ENCODE measurements at places on chromosomes 2 and 18.
A peak's percentile ranks its signal among the peaks of the same experiment; 100 is the strongest.

GRCh38 chr2:54482715-54483114, 26.6 kb downstream of the SPTBN1 start:
- H3K27ac ChIP-seq = peak overlapping the region; percentile 18
- no peak for DNase-seq
- no peaks in the 10 kb centered on the region for H3K36me3 ChIP-seq

DNA sequence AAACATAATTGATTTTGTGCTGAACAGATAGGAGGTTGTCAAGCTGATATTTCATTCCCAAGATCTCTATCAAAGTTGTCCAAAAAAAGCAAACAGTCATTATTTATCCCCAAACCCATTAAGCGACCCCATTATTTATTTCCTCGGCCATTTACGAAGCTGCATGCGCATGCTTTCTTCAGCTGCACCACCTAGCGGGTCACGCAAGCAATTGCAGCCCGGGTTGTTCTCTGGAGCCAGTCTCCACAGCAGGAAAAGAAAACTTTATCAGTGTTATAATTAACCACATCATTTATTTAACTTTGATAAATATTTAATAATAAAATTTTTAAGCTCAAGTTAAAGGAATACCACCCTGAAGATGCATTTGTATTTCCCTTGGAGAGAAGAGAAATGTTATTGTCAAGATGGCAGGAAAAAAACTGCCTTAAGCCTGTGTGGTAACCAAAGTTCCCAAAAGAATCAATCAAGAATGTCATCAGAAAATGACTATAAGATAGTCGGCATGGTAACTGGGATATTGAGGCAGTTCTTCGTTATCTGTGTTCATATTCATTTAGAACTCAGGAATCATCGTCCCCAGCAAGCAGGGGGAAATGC, 304.7 kb downstream of the FBXO15 start:
- no peak for DNase-seq
- H3K4me1 ChIP-seq = no peaks in the 10 kb centered on the region
- no peak overlapping the region for H3K27ac ChIP-seq

DNA sequence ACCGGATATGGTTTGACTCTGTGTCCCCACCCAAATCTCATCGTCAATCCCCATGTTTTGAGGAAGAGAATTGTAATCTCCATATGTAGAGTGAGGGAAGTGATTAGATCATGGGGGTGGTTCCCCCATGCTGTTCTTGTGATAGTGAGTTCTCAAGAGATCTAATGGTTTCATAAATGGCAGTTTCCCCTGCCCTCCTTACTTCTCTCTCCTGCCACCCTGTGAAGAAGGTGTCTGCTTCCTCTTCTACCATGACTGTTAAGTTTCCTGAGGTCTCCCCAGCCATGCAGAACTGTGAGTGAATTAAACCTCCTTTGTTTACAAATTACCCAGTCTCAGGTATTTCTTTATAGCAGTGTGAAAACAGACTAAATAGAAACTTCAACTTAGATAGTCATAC, 69.5 kb downstream of the SESTD1 start:
- H3K4me3 ChIP-seq = no peak overlapping the region
- no peaks in the 10 kb centered on the region for H3K27me3 ChIP-seq
- H3K36me3 ChIP-seq = no peaks in the 10 kb centered on the region
- DNase-seq = no peak

DNA sequence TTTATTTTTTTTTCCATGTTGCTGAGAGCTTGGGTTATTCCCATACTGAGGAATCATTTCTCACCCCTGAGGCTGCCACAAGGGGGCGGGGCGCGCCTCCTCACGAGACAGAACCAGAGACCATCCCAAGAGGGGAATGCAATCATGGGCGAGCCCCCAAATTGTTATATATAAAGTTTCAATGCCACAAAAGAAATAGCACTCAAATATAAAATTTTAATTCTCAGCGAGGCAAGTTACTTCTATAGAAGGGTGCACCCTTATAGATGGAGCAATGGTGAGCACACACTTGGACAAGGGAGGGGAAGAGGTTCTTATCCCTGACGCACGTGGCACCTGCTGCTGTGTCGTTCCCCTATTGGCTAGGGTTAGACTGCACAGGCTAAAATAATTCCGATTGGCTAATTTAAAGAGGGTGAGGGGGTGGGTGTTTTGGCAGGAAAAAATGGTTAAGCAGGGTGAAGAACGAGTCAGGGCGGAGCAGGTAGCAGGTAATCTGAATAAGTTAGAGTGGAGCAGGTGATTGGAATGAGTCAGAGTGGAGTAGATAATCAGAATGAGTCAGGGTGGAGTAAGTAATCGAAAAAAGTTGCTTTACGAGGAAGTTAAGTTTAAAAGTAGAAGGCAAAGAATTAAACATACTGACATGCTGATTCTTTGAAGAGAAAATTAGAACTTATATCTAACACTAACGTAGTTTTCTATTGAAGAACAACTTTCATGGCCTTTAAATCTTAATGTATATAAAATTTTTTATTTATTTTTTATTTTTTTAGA, 177.5 kb downstream of the MTCL1 start:
- H3K27me3 ChIP-seq = no peaks in the 10 kb centered on the region
- H3K27ac ChIP-seq = peak overlapping the region; percentile 47
- no peak overlapping the region for H3K4me3 ChIP-seq
- DNase-seq = no peak
- no peaks in the 10 kb centered on the region for H3K36me3 ChIP-seq

DNA sequence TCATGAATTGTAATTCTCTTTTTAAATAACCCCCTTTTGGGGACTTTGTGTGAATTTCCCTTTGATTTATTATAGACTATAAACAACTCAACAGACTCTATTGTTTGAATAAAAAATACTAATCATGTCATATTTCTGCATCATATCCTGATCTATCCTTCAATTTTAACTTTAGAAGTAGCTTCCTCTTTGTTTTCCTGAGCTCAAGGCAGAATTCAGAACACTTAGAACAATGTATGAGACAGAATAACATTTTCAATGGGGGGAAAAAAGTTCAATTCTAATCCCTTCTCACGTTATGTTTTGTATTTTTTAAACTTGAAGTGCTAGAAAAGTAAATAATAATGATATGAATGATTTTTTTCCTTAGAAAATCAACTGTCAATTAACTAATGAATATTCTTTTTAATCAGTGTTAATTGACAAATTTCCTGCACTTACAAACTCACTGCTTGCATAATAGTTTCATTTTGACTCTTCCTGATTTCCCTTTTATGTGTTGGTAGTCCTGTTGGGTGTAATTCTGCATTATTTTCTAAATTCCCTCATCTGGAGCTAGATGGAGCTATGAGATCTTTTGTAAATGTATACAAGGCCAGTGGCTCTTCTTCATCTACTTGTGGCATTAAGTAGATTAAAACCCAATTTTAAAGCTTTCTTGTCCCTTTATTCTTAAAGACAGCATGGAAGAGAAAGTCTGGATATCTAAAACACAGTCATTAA, 326.1 kb downstream of the PARD3B start:
- no peak overlapping the region for H3K27ac ChIP-seq
- no peaks in the 10 kb centered on the region for H3K27me3 ChIP-seq
- DNase-seq = no peak
- no peaks in the 10 kb centered on the region for H3K4me1 ChIP-seq
- no peaks in the 10 kb centered on the region for H3K36me3 ChIP-seq
- no peak overlapping the region for H3K4me3 ChIP-seq

DNA sequence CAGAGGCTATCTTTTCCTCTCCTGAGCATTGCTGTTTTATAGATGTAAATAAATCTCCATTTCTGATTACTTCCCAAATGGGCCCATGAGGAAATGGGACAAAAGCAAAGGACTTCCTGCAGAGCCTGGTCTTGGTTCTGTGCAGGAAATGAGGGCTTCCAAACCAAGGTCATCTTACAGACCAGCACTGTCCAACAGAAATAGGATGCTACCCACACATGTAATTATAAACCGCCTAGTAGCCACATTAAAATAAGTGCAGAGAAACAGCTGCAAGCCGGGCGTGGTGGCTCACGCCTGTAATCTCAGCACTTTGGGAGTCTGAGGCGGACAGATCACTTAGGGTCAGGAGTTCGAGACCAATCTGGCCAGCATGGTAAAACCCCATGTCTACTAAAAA, 6.2 kb downstream of the TTL start:
- no peak for DNase-seq
- no peak overlapping the region for H3K4me3 ChIP-seq
- H3K27ac ChIP-seq = no peak overlapping the region
- no peaks in the 10 kb centered on the region for H3K27me3 ChIP-seq

DNA sequence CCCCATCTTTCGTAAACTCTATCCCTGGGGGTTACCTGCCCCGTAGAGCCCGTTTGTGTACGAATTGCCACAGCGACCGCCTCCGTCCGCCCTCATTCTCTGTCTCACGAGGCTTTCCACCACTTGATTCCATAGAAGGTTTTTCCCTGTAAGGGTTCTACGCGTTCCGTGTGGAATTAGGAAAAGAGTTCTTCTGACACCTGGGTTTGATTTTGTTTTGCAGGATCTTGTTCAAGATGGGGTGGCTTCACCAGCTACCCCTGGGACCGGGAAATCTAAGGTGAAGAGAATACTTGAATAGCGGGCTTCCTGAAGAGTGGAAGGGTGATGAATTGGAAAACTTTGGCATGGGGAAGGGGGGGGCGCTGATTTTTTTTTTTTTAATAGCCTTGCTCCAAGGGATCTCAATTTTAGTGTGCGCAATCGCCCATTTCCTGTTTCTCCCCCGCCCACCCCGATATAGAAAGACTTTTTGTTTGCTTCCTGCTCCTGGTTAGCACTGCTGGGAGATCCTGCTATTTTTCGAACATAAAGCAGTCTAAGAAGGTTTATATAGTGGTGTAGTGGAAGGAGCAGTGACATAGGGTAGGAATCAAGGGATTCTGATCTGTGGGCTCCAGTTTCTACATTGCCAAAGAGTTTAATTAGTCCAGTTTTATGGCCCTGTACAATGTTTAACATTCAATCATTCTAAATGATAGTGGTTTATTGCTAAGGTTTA, 564 bp downstream of the GCC2 start:
- peaks cover 3% of the 10 kb centered on the region for H3K4me1 ChIP-seq
- peak overlapping the region; percentile 74 for H3K4me3 ChIP-seq
- H3K36me3 ChIP-seq = peaks cover 46% of the 10 kb centered on the region
- DNase-seq = no peak
- peak overlapping the region; percentile 64 for H3K27ac ChIP-seq

DNA sequence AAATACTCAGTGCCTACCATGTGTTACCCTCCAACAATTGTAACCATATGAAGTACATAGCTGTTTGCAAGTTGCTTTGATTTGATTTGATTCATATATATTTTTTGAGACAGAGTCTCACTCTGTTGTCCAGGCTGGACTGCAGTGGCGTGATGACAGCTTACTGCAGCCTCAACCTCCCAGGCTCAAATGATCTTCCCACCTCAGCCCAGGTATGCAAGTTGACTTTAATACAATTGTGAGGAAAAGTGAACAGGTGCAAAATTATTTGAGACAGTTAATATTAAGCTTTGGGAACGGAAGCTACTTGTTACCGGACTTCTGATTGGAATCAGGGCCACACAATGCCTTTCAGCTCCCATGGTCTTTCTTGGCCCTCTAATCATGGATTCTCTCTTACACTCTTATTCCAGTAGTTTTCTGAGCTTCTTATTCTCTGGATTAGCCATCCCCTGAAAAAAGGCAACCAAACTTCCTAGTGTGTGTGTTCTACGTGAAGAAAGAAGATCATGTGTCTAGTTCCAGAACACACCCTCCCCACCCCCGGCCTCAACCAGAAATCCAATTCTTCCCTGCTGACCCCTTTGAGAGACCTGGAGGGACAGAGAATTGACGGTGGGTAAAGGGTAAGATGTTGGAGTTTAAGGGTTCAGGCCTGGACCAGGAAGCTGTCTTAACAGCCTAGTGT, 1.1 kb upstream of the RPL37A start:
- DNase-seq = no peak
- peaks cover 36% of the 10 kb centered on the region for H3K36me3 ChIP-seq
- peak overlapping the region; percentile 82 for H3K27ac ChIP-seq
- no peaks in the 10 kb centered on the region for H3K27me3 ChIP-seq
- peak overlapping the region; percentile 65 for H3K4me3 ChIP-seq
- H3K4me1 ChIP-seq = peaks cover 34% of the 10 kb centered on the region

DNA sequence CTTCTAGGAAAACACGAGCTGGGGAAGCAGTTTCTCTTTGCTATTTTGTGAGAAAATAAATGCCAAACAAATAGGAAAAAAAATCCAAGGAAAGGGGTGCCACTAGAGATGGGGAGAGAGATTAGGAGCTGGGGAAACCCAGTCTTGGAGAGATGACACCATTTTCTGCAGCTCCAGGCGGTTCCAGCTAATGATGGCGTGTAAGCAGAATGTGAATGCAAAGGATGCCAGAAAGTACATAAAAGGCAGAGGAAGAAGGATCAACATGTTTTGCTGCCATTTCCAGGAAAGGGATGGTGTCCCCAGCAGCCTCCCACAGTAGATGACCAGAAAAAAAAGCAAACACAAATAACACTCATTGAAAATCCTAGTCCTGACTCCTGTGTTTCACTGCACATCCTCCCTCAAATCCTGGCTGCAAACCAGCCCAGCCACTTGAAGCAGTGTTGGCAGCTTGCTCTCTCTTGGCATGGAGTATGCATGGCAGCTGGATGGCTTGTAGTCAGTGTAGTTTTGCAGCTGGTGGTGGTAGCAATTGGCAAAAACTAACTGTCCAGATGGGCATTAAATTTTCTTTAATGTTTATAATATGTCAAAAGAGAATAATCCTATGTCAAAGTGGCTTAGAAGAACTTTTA, 93.6 kb downstream of the FTCDNL1 start:
- DNase-seq = no peak
- H3K4me3 ChIP-seq = no peak overlapping the region
- H3K27ac ChIP-seq = no peak overlapping the region
- no peaks in the 10 kb centered on the region for H3K27me3 ChIP-seq
- no peaks in the 10 kb centered on the region for H3K4me1 ChIP-seq
- no peaks in the 10 kb centered on the region for H3K36me3 ChIP-seq

- H3K4me1 ChIP-seq = no peaks in the 10 kb centered on the region
- H3K27ac ChIP-seq = no peak overlapping the region
- no peaks in the 10 kb centered on the region for H3K36me3 ChIP-seq
- H3K27me3 ChIP-seq = no peaks in the 10 kb centered on the region
- H3K4me3 ChIP-seq = no peak overlapping the region
Observed at GRCh38 chr2:231910771-231911170, 15.4 kb downstream of the NPPC start.

DNA sequence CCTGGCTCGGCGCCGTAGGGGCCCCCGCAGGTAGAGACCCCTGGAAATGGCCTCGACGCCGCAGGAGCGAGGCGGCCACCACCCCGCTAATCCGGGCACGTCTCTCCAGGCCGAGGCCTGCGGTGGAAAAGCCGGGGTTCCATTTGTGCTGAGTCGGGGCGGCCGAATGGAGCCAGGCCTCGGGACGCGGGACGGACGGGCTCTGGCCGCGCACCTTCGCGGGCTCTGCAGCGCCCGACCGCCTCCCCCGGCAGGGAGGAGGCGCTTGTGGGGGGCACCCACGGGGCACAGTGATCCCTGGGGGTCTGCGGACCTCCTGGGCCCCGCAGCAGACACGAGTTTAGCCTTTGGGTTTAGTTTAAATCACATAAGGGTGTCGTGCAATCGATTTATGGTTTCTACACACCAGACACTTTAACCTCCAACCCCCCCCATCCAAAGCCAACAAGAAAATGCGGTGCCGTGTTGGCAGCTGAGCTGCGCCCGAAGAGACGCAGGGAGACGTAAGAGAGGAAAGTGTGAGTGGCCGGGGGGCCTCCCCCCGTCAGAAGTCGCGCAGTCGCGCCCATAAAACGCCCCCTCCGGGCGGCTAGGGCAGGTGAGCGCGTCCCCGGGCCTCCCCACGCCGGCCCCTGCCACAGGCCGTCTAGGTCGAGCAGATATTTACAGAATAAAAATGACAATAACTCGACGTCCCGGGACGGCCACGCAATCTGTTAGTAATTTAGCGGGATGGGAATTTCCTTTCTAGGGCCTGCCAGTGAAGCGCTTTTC, 1.0 kb upstream of the NFATC1 start:
- H3K4me1 ChIP-seq = no peaks in the 10 kb centered on the region
- peak overlapping the region; percentile 36 for H3K27ac ChIP-seq
- peak; percentile 40 for DNase-seq
- peaks cover 16% of the 10 kb centered on the region for H3K27me3 ChIP-seq
- no peaks in the 10 kb centered on the region for H3K36me3 ChIP-seq
